ENCODE measurements at places on chromosomes 3 and 15.

DNA sequence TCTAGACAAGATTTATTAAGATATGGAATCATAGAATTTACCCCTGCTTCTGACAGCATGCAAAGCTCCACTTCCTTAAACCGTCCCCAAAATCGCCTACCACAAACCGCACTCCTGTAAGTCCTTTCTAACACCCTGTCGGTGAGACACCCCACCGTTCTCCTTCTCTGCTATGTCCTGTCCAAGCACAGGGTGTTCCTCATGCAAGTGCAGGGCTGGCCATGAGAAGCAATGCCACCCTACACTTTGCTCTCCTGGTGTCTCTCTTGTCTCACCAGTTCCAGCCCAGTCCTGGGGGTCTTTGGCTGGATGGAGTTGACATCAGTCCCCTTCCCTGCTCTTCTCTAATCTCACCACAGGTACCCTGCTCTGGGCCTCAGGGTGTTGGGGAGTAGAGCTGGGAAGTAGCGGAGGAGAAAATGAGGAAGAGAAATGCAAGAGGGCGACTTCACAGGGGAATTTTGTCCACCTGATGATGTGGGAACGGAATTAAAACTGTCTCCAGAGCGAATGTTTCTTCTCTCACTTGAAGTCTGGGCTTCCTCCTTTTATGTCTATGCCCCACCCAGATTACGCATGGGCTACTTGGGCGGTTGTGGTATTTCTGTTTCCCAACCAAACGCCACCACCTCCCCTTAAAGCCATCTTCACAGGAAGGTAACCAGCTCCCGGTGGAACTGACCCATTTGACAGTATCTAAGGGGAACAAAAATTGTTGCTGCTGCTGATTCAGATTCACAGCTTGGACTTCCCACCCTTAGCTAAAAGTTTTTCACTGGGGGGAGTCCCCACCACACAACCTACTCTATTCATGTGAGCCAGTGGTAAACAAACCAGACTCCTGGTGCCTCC is 49.9 kb downstream of the CASR start:
- DNase-seq = no peak

DNA sequence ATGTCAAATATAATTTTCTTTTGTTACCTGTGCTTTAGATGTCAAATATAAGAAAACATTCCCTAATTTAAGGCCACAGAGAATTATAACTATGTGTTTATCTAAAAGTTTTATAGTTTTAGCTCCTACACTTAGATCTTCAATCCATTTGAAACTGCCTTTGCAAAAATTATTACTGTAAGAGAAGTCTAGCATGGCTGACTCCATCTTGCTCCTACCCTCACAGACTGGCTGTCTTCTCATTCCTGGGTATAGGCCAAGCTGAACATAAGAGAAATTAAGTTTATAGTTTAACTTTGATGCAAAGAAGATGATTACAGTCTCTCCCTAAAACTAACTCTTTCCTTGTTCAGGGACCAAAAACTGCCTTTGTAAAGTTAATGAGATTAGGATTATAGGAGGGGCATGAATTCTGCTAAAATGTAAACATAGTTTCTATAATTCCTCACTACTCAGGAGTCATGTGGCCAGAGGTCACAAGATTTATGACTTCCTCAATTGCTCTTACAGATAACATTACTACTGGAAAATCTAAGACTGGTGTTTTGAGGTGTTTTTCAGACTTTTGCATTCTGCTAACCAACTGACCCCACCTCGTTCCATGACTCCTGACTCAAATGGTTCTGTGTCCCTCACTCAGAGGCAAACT is 184.0 kb downstream of the BCHE start:
- DNase-seq = no peak

GRCh38 chr3:33786565-33787327 is 11.7 kb upstream of the PDCD6IP start:
- no peak for DNase-seq

DNA sequence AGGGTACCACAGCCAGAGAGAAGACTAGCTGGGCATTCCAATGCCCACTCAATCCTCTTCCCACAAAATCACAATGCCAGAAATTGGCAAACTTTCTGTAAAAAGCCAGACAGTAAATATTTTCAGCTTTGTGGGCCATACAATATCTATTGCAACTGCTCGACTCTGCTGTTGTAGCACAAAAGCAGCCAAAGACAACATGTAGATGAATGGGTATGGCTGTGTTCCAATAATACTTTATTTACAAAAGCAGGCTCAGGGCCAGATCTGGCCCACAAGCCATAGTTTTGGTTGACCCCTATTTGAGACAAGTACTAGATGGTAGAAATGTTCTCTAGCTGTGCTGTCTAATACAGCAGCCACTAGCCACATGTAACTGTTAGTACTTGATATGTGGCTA is 330.9 kb downstream of the ERC2 start:
- DNase-seq = no peak

GRCh38 chr3:106619-107018 is 89.9 kb upstream of the CHL1 start:
- no peak for DNase-seq

DNA sequence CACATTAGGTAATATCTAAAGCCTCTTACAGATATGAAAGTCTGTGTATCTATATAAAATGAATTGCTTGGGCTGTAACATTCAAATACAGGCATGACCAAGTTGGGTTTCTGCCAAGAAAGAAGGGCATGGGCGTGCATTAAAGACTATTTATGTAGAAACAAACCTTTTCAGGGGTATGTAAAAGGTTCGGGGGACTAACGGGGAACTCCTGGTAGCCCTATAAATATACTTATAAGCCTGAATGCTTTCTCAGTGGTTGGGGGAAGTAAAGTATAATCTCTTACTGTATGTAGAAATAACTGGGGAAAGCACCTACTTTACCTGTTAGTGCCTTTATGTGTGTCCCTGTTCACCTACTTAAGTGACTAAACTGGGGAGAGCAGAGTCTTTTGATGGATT is 154.5 kb upstream of the TBL1XR1 start:
- DNase-seq = no peak

GRCh38 chr15:58864602-58865424 is 68.7 kb downstream of the SLTM start:
- no peak for DNase-seq

DNA sequence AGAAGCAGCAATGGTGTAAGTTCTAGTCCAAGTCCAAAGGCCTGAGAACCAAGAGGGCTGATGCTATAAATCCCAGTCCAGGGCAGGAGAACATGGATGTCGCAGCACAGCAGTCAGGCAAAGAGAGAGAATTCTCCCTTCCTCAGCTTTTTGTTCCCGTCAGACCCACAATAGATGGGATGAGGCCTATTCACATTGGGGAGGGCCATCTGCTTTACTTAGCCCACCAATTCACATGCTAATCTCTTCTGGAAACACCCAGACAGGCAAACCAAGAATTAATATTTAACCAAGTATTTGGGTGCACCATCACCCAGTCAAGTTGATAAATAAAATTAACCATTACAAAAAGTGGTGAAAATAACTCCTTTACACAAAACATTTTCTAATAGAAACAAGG is 511.7 kb upstream of the UBE2E2 start:
- DNase-seq = no peak

DNA sequence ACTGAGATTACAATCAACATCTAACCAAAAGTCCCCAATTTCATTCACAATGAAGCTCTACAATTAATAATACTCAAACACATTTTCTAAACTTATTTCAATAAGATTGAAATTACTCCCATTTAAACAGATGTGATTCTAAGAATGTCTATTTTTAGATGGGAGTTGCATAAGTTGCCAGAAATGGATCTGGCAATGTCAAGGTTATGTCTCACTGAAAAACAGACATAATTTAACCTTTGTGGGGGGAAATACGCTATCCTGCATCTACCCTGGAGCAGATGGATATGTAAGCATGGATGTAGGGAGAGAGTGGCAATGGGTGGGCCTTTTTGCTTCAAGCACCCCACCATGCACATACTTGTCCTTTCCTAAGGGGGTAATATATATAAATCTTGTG is 6.7 kb upstream of the EIF1B start:
- DNase-seq = no peak

Measured in posterior cingulate gyrus (tissue), 11 donors.